ENCODE measurements at places on chromosomes 16 and 17. TPM values are rescaled to one million over a fixed set of nuclear protein-coding genes. Genes with fewer than 3 reads are reported as not detected.

Gene KRTAP2-3
- not detected for total RNA-seq

Gene HSF5
- 40.0 TPM for total RNA-seq

Gene TP53TG3
- 25.7 TPM for total RNA-seq

Gene SRCIN1
- 8.9 TPM for total RNA-seq

Gene LPO
- 1.8 TPM for total RNA-seq

Gene C16orf95
- 53.1 TPM for total RNA-seq

Gene NDUFB10
- total RNA-seq, result 127 TPM

Gene MGRN1
- 89.7 TPM for total RNA-seq

Data from testis (tissue), 5 donors.